Fibroblast of the aortic adventitia (primary cell): ENCODE measurements at places on chromosomes 4 and X. TPM values are rescaled to one million over a fixed set of nuclear protein-coding genes. Genes with fewer than 3 reads are reported as not detected.

- no peak for DNase-seq
These were observed 2.7 kb downstream of the HS3ST1 start for GRCh38 chr4:11426003-11426402.

DNA sequence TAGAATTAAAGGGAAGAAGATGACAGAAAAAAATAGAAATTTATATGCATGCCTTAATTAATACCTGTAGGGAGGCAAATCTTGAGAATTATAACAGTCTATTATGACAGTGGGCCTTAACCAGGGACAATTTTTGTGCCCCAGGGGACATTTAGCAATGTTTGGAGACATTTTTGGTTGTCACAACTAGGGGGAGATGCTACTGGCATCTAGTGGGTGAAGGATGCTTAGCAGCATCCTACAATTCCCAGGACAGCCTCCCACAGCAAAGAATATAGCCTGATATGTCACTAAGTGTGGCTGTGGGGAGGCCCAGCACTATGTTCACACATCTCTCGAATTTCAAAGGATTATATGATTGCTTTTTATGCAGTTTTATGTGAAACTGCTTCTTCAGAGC is 10.5 kb downstream of the GPR82 start:
- peak; percentile 27 for DNase-seq

Gene CYLC1
- not detected in 2 replicates for total RNA-seq

- DNase-seq, result peak; percentile 54
These were observed 23.1 kb upstream of the NAP1L5 start for GRCh38 chr4:88720451-88721428.
